Colonic mucosa (tissue), 4 donors: ENCODE measurements at places on chromosomes 16 and 17. TPM values are rescaled to one million over a fixed set of nuclear protein-coding genes. Genes with fewer than 3 reads are reported as not detected.

DNA sequence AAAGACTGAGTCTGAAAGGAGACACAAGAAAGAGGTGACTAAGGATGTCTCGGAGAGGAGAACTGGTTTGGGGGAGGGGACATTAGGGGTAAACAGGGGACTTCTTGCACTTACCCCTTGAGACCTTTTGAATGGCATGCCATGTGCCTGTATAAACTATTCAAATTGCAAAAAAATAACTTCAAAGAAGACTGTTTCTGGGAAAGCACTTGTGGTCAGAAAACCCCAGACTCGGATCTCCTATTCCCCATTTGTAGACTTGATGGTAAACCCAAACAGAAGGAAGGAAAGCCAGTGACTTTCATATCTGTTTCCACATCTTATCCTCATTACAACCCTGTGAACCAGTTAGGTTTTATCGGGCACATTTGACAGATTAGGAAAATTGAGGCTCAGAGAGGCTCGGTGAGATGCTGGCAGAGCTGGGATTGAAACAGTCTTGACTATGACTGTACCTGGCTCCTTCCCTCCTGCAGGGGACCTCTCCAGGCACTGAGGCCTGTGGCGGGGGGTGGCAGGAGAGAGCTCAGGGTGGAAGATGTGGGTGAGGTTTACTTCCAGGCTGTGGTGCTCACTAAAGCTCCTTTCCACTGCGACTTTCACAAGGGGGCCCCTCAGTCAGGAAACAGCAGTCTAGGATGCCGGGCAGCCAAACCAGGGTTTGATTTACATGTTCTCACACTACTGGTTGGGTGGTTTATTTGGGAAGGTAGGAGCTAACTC is 30.5 kb upstream of the PLCG2 start:
- DNase-seq = no peak

- peak; percentile 44 for DNase-seq
Observed at GRCh38 chr17:72422505-72423285, 301.9 kb downstream of the SOX9 start.

- DNase-seq = peak; percentile 95
Observed at GRCh38 chr17:76072148-76072858, at the start of gene SRP68. Gene SRP68 (minus strand): TSS chr17:76072517. CDS start chr17:76072491, 26 bp downstream.

DNA sequence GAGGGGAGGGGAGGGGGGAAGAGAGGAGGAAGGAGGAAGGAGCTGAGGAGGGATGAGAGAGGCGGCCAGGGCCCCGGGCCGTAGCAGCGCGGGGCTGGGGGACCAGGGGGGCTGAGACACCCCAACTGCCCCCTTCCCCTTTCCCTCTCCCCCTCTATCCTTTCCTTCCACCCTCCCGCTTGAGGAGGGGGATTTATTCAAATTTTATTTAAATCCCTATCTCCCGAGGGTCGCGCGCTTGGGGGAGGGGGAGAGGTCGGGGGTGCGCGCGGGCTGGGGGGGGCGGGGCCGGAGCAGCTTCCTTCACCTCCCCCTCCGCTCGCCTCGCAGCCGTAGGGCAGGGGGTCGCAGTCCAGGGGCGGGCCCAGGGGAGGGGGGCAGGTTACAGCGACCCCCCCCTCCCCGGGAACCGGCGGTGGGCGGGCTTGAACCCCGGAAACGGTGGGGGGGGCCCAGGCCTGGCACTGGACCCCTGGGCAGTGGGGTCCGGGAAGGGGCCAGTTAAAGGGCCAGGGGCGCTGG is at the start of gene FBXL19:
FBXL19 (plus strand) TSS at position 19 of the 522 bp plus-strand sequence. CDS start 2,183 bp downstream, outside the sequence.
- DNase-seq = no peak

- no peak for DNase-seq
Observed at GRCh38 chr16:84047206-84047605, 4.6 kb upstream of the SLC38A8 start.

GRCh38 chr17:74749279-74750038 is 1.0 kb downstream of the NHERF1 start:
- DNase-seq = peak; percentile 63

- no peak for DNase-seq
Observed at GRCh38 chr16:80585764-80586163, 45.0 kb downstream of the DYNLRB2 start.

GRCh38 chr17:33653399-33653788 is 360.3 kb upstream of the ASIC2 start:
- DNase-seq = no peak

GRCh38 chr17:21379080-21379711 is 3.0 kb downstream of the KCNJ12 start:
- DNase-seq = peak; percentile 84

DNA sequence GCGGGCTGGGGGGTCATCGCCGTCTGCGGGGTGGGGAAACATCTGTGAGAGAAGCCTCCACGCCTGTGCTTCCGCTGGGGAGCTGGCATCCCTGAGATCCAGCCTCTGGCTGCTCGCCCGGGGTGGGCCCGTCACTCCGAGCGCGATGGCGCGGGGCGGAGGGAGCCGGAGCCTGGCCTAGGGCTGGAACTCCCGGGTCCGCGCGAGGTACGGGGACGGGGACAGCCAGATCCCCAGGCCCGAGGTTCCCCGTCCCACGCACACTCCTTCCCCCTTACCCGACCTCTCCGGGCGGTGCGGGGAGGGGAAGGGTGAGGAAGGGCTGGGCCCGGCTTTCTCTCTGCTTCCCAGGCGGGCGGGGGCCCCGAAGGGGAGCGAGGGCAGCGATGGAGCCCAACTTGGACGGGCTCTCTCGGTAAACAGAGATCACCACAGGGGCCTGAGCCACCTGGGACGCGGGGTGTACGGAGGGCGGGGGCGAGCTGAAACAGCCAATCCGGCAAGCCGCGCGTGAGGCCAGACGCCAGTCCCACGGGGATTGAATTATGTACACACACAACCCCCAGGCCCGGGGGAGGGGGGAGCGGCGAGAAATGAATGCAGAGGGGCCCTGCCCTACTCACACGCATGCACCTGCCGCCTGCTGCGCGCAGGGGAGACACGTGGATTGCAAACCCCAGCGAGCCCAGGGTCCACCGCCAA is at the start of gene SLC16A11:
SLC16A11 (minus strand) TSS at position 596 of the 702 bp plus-strand sequence; CDS start at position 17, 579 bp downstream.
- DNase-seq = peak; percentile 59

DNA sequence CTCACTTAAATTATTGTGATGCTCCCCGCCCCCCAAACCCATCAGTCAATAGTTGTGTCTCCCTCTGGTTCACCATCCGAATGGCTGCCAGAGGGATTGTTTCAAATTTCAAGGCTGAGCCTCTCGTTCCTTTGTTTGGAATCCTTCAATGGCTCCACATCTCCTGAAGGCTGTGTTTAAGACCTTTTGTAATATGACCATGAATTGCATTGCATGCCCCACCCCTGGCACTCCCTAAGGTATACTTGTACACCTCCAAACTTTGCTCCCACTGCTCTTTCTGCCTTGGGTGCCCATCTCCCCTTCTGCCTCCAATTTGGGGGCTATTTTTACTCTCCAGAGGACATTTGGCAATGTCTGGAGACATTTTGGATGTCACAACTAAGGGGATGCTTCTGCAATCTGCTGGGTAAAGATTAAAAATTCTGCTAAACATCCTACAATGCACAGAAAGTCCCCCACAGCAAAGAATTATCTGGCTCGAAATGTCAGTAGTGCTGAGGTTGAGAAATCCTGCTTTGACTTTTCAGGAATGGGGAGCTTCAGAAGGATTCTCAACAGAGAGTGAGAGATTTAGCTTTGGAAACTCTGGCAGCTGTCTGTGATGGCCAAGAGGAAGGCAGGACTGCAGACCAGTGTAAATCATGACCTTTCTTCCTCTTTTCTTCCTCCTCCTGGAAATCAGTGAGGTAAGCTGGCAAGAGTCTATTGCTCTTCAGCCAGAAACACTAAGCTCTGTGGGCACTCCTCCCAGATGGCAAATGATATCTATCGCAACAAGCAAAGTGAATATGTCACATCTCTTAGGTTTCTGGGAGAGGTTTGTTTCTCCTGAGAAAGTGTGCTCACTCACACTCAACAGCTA is 8.7 kb upstream of the IL4R start:
- no peak for DNase-seq

- peak; percentile 60 for DNase-seq
Observed at GRCh38 chr16:85566561-85567100, 46.5 kb upstream of the GSE1 start.

DNA sequence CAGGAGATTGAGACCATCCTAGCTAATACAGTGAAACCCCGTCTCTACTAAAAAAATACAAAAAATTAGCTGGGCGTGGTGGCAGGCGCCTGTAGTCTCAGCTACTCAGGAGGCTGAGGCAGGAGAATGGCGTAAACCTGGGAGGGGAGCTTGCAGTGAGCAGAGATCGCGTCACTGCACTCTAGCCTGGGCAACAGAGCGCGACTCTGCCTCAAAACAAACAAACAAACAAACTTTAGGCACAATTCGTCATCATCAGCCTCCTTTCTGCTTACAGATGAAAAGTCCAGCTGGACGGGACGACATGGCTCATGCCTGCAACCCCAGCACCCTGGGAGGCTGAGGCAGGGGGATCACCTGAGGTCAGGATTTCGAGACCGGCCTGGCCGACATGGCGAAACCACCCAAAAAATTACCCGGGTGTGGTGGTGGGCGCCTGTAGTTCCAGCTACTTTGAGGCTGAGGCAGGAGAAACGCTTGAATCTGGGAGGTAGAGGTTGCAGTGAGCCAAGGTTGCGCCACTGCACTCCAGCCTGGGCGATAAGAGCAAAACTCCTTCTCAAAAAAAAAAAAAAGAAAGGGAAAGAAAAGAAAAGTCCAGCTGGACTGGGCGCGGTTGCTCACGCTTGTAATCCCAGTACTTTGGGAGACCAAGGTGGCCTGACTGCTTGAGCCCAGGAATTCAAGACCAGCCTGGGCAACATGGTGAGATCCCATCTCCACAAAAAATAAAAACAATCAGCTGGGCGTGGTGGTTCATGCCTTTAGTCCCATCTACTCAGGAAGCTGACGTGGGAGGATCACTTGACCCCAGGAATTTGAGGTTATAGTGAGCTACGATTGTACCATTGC is 1.5 kb upstream of the SPIRE2 start:
- DNase-seq = no peak

DNA sequence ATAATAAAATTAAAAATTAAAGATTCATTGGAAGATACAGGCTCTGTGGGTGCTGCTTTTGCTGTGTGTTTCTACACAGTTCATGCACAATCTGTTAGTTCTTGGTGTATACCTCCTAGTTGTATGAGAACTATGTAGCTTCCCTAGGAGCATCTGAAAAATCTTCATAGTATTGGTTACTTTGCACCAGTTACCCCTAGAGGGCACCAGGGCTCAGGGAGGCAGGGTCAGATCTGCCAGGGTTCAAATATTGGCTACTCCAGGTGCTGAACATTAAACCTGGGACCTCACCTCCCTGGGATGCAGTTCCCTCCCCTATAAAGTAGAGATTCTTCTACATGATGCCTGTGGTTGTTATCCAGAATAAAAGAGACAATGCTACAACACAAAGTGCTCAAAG is 583.0 kb upstream of the CDH11 start:
- DNase-seq = no peak

- peak; percentile 44 for DNase-seq
Observed at GRCh38 chr16:52861614-52862022, 191.1 kb downstream of the CHD9NB start.

DNA sequence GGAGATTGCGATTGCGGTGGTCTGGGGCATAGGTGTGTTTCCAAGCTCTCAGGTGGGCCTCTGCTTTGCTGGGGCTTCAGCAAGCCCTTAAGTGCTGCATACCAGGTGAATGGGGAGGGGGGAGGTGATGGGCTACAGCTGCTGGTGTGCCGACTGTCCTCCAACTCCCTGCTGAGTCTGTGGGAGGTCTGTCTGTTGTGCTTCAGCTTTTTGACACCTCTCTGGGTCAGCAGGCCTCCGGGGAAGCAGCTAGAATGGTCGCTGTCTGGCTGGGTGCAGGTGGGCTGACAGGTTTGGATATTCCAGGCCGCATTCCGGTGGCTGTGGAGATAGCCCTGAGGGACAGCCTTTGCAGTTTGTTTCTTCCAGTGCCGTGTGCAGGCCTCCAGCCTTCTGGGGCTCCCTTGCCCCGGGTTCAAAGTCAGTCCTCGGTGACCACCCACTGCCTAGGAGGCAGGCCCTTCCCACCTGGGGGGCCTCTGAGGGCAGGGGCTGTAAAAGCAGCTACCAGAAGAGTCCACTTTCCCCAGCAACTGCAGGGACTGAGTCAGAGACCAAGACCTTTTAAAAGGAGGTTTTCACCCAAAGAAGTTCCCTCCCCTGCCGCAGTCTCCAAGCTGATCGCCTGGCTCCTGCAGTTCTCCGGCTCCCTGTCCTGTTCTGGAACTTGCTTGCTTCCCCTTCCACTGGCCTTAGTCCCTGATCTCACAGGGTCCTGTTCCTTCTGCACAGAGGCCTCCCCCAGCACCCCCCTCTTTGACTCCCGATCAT is 2.0 kb upstream of the TTYH2 start:
- DNase-seq = no peak

DNA sequence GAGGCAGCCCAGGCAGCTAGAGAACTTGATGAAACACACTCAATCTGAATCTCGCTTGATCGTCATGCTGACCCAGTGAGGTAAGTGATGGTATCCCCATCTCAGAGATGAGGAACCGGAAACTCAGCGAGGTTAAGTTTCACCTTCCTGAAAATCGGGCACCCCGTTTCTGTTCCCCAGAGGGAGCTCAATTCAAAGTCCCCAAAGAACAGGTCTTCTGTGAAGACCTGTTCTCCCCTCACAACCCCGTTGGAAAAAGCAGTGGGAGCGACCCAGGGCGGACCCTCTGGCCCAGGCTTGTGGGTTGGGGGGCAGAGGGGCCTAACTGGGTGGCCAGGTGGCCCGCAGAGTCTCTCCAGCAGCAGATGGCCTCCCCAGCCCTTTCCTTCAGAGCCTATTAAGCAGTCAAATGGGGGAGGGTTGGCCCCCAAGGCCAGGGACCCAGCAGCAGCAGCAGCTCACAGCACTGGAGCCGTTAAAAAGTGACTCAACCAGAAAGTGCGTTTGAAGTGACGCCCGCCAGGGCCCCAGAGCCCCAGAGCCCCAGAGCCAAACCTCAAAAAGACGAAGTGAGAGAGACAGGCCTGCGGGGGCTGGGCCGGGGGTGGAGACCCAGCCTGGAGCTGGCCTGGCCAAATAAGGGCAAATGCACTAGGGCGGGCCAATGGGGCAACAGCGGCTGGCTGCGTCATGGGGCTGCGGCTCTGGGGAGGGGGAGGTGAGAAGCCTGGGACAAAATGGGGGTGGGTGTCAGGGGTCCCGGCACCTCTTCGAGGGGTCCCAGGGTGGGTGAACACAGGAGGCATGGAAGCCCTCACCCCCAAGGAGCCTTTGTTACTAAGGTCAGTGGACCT is 9.2 kb upstream of the TSPOAP1 start:
- peak; percentile 70 for DNase-seq

DNA sequence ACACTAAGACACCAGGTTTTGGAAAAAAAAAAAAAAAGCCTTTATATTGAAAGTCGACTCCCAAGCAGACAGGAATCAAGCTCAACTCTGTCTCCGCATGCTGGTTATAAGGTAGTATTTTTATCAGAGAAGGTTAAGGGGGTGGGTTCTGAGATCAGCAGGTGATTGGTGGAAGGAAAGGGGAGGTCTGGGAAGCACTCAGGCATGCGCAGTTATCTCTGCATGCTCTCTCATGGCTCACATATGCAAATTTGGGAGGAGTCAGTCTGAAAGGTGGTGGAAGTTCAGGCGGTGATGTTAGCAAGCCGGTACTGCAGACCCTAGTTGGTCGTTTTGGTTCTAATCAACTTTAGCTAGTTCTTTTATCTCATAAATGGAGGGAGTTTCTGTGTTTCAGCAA is 357.6 kb upstream of the C16orf82 start:
- DNase-seq = no peak

SP6 gene
- 8.8 TPM for total RNA-seq

ABCC11 gene
- total RNA-seq = not detected

ASGR1 gene
- total RNA-seq = 0.47 TPM

PHOSPHO1 gene
- total RNA-seq = not detected

C17orf100 gene
- 1.5 TPM for total RNA-seq

ENPP7 gene
- not detected for total RNA-seq

CES5A gene
- not detected for total RNA-seq

CACNG1 gene
- total RNA-seq = not detected

PLA2G10 gene
- total RNA-seq = 33.0 TPM

STAC2 gene
- total RNA-seq = 0.11 TPM

MILR1 gene
- total RNA-seq = 2.0 TPM
